Stimulated activated CD4-positive, alpha-beta T cell treated with anti-CD3 and anti-CD28 coated beads, Interleukin-15, amount 100 ng/mL, for 24 hours (primary cell): ENCODE measurements at places on chromosomes 1 and 21.

- no peak for DNase-seq
Measured at GRCh38 chr1:228725178-228725577, 10.1 kb upstream of the RHOU start.

DNA sequence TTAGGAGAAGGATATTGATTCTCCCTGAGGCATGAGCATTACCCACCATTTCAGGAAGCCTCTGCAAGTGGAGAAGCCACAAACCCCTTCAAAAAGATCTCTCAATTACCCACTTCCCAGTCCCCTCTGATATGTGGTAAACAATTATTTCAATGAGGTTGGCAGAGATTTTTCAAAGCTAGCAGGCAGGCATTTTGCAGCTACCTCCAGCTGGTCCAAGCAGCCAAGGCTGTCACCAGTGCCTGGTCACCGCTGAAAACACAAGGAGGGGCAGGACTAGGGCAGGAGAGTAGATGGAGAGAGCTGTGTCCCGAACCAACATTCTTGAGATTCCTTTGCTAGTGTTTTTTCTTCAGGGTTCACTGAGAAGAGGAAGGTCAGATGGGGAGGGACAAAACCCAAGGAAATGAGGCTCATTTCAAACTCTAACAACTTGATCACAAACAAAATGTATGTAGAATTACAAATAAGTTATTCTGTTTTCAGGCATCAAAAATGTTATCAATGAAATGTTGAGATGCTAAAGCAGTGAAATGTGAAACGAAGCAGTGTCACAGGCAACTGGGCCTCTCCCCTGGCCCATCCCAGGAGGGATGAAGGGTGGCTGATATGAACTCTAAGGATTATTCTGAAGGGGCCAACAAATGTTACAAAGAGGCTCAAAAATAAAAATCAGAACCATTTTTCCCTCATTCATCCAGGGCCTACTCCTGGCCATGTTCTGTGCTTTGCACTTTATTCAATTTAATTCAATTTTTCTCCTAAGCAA lies 22.3 kb downstream of the APP start:
- no peak for DNase-seq

DNA sequence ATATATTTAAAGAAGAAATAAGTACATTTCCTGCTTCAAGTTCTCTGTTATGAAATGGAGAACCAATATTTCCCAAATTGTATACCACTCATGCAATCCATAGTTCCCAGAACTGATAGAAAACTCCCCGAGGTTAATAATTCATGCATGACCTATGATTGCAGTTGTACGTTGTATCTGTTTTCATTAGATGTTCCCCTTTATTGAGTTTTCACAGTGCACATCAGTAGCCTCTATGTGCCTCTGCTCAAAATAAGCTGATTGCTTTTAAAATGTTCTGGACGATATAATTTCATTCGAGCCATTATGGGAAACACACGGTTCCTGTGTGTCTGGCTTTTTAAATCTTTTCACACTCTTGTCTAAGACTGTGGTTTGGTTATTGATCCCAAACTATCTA lies 253.1 kb upstream of the KIAA0040 start:
- DNase-seq: no peak

DNA sequence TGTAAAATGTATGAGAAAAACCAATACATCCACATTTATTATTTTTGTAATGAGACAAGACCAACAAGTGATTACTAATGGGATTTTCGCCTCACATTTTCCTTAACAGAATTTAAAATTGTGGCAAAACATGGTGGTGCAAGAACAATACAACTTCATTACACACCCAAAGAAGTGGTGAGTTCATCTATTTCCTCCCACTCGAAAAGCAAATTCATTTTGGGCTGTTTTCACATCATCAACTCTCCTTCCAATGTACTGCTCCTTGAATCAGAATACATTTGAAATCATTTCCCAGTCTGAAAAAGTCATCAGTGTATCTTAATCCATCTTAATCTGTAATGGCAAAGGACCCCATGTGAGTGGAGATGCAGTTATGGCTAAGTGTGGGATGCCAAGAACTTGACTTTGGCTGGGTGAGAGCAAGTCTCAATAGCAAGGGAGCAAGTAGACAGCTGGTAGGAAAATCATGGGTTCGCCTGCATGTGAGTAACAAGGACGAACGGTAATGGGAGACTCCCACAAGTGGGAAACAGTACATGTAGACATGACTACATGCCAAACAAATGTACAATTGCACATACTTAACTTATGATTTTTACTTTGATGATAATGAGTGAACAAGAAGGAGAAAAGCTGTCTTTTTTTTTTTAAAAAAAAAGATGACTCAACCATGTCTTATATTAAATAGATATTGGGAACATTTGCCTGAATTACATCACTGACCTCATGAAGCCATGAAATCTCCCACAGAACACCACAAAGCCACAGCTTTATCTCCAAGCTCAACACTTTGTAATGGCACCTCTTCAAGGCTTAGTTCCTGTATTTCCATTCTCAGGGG lies 46.0 kb downstream of the RUNX1 start:
- no peak for DNase-seq

- peak; percentile 36 for DNase-seq
Measured at GRCh38 chr1:65068202-65069010, 79.6 kb upstream of the AK4 start.

DNA sequence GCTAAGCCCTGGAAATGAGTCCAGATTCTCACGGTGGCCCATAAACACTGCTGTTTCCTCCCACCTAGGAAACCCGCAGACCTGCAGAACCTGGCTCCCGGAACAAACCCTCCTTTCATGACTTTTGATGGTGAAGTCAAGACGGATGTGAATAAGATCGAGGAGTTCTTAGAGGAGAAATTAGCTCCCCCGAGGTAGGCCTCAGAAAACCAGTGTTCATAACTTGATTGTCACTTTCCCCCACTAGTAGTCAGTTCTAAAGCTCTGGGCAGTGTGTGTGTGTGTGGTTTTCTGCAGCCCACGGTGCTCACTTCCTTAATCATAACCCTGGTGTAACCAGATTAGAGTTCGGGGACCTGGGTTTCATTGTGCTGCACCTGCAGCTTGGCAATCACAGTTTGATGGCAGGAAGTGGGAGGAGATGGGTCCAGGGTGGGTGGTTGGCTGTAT lies 39.1 kb downstream of the CLIC6 start:
- peak; percentile 68 for DNase-seq

GRCh38 chr1:24502065-24502708 lies 449 bp upstream of the RCAN3 start:
- peak; percentile 83 for DNase-seq

GRCh38 chr1:26297791-26298124 lies 8.7 kb downstream of the UBXN11 start:
- DNase-seq: no peak

- DNase-seq: no peak
Measured at GRCh38 chr1:37828410-37829074, 20.5 kb upstream of the YRDC start.

- DNase-seq: no peak
Measured at GRCh38 chr1:226606311-226607267, 58.0 kb downstream of the STUM start.

DNA sequence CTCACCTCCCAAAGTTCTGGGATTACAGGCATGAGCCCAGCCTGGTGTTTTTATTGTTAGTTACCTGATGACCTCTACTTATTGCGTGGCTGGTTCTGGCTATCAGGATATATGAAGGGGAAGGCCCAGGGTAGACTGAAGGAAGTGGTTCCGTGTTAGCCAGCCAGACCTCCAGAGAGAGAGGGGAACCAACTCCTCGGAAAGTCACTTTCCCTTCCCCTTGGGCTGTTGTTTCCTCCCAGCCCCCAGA lies 2.5 kb upstream of the RCSD1 start:
- no peak for DNase-seq

DNA sequence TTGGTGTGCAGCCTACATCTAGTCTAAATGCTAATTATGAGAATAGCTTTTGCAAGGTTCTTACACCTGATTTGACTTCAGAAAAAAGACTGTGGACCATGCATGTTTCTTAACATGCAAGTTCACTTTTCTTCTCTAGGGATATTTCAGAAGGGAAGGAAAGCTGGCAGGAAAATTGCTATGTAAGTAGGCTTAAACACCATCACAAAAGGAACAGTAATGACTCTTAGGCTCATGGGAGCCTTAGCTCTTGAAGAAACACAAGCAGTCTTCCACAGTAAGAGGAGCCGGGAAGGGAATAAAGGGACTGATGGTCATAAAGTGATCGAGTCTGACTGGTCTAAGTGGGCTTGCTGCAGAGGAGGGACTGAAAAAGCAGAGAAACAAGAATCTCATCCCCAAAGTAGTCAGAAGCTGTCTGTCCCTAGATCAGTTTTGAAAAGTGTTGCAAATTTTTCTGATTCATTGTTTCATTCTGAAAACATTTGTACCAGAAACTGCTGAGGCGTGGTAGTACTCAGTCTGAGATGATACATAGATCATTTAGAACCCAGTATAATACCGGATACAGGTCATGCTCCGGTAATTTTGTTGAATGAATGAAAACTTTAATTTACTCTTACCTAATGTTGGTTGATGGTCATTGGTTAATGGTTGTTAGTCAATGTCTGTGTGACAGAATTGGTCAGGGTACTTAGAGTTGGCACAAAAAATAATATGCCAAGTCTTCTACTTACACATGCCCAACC lies 40.9 kb downstream of the SMYD2 start:
- no peak for DNase-seq

GRCh38 chr1:116356067-116356466 lies 17.0 kb upstream of the ATP1A1 start:
- DNase-seq: no peak

DNA sequence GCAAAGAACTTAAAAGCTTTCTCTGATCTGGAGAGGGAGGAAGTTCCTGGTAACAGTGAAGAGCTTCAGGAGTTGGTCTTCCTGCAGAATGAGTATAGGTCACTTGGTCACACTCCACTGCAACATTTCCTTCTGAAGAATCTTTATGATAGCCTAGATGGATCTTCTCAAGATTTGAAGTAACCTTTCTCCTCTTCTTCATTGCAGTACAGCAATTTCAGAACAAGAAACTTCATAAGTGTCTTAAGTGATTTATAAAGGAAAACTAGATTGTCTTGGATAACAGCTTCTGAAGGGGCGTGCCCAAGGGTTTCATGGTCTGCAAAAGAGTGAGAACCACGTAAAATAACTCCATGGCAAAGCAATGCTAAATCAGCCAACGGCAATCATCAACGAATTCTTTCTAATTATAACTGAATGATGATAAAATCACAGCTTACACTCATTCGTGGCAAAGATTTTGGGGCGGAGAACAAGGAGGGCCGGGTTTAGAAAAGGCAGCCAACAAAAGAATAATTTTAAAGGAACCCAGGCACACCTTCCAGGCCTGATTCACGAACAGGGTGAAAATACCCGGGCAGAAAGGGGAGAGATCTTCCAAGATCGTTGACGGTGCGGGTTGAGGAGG lies 53.9 kb upstream of the ASPM start:
- DNase-seq: peak; percentile 22

GRCh38 chr1:80917225-80917624 lies 883.5 kb upstream of the ADGRL2 start:
- DNase-seq: no peak

DNA sequence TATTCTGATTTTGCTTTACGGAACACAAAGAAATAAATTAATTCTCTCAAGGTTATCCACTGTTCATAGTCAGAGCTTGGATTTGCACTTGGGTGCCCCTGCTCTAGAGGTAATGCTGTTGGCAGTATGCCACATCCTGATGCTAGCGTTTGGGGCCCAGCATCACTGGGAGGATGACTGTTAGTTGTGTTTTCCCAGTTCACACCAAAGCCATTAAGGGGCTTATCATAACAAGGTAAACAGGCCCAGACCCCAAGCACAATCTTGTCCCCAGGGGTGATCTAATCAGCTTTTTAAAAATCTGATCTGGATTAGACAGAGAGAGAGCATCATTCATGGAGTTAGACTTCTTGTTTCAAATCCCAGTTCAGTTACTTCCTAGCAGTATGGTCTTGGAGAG lies 60.2 kb upstream of the PBX1 start:
- no peak for DNase-seq

DNA sequence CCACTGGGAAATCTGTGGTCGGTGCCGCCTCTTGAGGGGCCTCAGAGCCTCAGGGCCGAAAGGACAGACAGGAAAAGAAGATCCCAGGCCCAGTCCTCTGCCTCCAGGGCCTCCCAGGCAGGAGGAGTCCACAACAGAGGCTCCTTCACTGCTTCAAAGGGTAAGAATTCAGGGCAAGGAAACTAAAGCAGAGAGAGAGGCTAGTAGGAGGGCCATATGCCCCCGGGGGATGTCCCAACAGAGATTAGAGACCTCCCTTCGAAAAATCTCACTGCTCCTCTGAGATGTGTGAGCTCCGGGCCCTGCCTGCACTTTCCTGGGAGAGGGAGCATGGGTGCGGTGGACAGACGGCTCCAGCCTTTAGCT lies 465.9 kb downstream of the NPHP4 start:
- DNase-seq: no peak

DNA sequence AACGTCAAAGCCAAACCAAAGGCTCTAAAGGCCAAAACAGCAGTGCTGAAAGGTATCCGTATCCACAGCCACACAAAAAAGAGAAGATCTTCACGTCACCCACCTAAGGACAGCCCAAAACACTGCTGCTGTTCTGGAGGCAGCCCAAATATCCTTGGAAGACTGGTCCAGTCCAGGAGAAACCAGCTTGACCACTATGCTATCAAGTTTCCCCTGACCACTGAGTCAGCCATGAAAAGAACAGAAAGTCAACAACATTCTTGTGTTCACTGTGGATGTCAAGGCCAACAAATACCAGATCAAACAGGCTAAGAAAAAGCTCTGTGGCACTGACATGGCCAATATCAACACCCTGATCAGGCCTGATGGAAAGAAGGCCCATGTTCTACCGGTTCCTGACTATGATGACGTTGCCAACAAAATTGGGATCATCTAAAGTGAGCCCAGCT lies 32.1 kb downstream of the ARID4B start:
- no peak for DNase-seq

- DNase-seq: no peak
Measured at GRCh38 chr1:200248541-200248940, 161.3 kb downstream of the ZNF281 start.

GRCh38 chr1:150271291-150271959 lies 1.2 kb upstream of the C1orf54 start:
- no peak for DNase-seq

GRCh38 chr1:195584870-195585624 lies 1023.2 kb downstream of the KCNT2 start:
- no peak for DNase-seq

DNA sequence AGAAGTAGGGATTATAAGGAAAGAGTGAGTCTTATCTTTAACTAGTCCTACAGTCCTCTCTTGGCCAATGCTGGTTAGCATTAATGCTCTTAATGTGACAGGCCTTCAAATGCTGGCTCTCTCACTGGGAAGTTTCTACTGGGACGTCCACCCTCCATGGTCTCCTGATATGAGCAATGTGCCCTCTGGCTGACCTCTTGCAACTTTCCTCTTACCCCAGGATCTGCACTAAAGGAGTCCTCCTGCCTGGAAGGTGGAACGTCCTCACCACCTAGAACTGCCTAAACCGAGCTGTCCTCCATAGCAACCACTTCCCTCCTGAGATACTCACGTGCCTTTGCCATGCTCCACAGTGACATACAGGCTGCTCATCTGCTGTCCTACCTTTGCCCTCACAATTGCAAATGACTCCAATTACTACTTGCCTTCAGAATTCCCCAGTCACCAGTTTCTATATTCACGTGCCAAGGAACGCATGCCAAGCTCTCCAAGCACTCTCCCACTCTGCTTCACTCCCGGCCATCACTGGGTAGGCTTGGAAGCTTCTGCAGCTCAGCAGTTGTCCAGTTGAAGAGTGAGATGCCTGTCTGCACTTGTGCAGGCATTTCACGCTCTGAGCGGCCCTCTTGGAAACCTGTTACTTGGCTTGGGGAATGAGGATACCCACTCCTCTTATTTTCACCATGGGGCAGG lies 404.7 kb downstream of the RRAGC start:
- no peak for DNase-seq

GRCh38 chr1:240455228-240455821 lies 156.6 kb downstream of the GREM2 start:
- no peak for DNase-seq

GRCh38 chr1:101250656-101251272 lies 13.9 kb downstream of the S1PR1 start:
- DNase-seq: no peak
